ENCODE measurements at places on chromosomes 1 and 21. TPM values are rescaled to one million over a fixed set of nuclear protein-coding genes. Genes with fewer than 3 reads are reported as not detected.

DNA sequence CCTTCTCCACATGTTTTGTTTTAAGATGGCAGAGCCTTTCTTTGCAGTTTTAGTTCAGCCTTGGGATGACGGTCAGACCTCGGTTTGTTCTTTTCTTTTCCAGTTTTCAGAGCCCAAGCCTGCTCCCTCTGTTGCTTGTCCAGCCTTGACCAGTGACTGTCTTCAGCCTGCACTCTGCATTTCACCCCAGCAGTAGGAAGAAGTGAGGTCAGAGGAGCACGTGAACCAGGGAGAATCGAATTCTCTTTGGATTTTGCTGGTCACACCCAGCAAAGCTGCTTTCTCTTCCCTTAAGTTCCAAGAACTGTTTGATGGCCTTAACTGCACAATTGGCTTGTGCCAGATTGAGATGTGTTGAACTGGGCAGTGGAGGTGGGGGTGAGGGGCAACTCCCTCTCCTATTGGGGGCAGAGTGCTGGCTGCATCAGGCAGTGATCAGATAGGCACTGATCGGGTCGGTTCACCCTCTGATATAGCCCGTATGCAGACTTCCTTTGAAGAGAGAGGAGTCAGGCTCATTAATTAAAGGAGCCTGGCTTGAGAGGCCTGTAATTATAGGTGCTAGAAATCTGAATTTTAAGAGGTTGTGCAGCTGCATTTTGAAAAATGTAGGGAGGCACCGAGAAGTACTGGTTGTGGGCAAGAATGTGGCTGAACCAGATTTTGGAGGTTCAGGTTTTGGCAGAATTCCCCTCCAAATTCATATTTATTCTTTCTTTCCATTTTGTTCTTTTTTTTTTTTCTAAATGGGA is 42.4 kb downstream of the PEX14 start:
- DNase-seq = no peak

GRCh38 chr1:228998179-228998578 is 262.9 kb downstream of the RHOU start:
- DNase-seq = no peak

DNA sequence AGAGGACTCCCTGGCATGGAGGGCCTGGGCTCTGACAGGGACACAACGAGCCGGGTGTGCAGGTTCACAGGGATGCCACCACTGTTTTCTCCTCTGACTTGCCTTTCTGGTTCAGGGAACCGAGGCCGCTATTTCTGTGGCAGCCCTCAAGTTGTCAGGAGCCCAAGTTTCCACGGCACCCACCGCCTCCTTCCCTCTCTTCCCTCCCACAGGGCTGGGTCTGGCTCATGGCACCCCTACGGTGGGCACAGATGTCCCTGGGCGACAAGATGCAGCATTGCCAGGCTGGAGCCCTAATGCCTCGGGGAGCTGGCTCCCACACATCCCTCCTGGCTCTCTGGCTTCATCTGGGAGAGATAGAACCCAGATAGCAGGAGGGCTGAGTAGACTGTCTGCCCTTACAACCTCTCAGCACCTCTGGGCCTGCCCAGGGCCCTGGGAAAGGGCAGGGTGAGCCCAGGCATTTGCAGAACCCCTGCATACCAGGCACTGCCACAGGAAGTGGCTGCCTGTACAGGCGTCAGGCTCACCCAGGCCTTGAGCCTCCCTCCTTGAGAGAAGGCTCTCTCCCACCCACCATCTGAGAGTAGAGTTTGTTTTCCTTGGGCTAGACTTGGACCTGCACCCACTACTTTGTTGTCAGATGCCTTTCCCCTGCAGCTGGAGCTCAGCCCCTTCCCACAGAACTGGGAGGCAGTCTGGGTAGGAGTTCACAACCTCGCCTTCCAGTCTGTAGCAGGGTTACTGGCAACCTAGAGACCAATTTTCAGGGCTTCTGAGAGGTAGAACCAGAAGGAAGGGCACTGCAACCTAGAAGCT is 20.5 kb downstream of the KCNC4 start:
- DNase-seq = no peak

GRCh38 chr1:186828611-186829454 is at the start of gene PLA2G4A:
TSS of gene PLA2G4A (plus strand) at chr1:186828949. CDS start at chr1:186854355, 25,406 bp downstream.
- DNase-seq = peak; percentile 56

GRCh38 chr1:67307251-67308060 is at the start of gene IL12RB2:
TSS of gene IL12RB2 (plus strand) at chr1:67307873. CDS start at chr1:67320369, 12,496 bp downstream.
- DNase-seq = no peak

DNA sequence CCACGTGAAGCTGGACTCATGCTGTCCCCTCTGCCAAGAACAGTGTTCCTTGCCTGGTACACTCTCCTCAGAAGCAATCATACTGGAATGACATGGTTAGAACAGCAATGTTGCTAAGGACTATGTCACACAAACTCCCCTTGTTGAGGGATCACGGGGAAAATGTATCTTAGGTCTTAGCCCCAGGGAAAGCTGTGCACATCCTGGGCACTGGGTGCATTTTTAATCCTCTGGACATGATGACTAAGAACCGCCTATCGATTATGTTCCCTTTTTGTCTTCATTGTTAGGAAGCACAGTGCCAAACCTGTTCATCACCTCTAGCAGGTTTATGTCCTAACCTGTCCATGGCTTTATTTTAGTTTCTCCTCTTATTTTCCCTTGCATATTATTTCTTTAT is 115.1 kb downstream of the HIVEP3 start:
- DNase-seq = no peak

DNA sequence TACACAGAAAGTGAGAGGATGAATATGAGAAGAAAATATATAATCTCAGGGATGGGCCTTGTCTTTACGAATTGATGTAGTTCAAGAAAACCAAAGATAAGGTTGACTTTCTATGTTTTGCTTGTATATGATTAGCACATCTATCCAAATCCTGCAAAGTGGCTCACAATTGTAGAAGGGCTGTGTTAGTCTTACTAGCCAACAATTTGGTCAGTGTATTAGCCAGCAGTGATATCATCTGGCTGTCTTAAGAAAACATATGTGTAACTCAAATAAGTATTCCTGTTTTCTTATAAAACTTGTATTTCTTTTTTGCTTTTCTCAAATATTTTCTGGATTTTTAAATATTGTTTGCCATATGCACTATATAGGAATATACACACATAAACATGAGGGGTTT is 5.5 kb downstream of the SDCCAG8 start:
- DNase-seq = no peak

DNA sequence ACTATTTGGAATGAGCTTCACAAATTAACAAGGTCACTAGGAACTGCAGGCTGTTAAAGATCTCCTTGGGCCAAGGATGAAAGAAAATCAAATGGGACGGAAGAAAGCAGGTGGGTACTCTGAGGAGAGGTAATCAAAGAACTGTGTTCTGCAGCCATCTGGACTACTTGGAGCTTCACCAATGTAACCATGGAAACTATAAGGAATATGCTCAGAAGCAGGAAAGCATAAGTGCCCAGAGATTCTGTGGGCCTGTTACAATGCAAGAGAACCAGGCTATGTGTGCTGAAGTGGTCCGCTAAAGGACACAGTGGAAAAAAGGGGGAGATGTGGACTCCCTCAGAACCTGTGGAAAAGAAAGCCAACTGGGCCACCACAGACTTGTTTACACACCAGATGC is 238.5 kb downstream of the PTGER3 start:
- DNase-seq = no peak

DNA sequence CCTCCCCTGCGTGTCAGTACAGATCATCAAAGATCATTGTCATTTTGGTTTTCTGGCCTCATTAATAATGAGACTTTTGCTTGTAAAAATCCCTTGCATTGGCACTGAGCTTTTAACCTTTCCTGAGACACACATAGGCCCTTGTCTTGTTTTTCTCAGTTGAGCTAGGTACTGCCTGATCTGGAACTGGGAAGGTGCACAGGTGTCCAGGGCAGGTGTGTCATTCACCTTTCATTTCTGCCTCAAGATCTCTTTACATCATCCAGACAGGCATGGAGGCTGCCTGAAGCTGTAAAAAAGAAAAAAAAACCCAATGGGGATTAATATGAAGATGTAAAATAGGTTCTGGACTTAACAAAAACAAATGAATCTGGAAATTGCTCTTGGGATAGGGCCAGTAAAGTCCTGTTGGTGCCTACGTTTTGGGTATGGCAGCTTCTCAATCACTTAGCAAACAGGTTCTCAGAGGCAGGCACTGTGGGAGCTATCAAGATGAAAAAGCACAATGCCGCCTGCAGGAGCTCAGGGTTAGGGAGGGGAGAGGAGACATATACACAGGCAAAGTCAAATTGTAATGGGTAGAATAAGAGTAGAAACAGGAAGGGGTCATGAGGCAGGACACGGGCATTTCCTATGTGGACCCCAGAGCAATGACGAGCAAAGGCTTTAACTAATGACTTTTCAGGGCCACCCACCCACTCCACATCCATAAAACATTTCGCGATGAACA is 1.0 kb upstream of the KCNC4 start:
- no peak for DNase-seq

- no peak for DNase-seq
These were observed 10.3 kb downstream of the DONSON start for GRCh38 chr21:33578214-33578613.

DNA sequence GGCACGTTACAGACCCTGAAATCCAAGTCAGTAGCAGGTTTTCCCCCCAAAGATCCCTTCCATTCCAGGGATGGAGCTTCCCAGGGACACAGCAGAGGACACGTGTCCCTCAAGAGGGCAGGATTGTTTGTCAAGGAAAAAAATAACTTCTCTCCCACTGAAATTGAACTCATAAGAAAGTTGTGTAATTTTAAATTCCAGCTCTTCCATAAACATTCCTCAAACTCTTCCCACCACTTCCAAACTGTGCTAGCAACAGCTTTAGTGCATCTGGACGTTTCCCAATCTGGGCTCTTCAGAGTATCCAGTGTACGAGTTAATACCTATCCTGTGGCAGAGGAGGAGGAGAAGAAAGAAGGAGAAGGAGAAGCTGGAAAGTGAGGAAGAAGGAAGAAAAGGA is 79.6 kb downstream of the PSMG1 start:
- no peak for DNase-seq

DNA sequence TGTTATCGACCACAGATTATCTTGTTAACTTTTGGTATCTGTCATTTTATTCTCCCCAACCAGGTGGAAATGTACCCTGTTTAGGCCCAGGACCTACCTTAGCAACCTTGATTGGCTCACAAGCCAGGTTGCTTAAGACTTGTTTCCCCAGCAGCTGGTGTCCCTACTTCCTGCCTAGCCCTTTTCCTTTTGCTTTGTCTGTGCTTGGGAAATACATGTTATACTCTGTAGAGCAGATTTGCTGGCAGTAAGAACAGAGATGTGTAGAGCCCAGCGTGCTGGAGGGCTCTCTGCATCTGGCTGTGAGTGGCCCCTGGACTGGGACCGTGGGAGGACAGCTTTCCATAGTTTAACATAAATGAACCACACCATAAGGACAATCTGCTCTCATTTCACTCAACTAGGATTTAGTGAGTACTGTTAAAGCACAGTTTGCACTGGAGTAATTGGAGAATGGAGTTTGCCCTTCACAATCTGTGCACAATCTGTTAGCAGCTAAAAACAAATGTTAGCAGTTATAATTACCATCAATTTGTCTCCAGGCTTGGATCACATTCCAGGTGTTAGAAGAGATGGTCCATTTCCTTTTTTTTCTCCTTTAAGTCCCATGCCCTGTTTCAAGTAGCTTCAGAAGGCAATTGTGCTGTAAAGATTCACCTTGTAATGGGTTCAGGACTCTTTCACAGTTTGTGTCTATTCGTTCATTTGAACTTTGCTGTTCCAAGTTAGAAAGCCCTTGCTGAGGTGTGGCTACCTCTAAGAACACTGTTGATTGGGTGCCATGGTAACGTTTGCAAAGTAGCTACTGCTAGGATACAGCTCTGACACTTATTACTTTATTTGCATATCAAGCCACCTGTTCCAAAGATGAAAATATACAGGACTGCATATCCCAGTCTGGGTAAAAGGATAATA is at the start of gene APOBEC4:
Gene APOBEC4 (minus strand): TSS at position 770 of the 915 bp plus-strand sequence. CDS start 4,535 bp downstream, outside the sequence.
- no peak for DNase-seq

DNA sequence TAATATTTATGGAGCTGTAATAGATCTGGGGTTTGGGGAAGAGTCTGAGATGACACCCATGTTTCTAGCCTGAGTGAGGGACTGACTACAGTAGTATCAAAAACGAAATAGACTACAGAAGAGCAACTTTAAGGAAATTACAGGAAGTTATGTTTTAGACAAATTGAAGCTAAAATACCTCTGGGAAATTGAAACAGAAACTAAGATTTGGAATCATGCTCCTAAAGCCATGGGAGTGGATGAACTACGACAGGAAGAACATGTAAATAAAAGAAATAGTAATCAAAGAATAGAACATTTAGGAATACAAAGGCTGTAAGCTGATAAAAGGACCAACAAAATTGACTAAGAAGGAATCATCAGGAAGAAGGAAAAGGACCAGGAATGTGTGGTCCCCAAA is 68.9 kb downstream of the KIAA0319L start:
- DNase-seq = no peak

GRCh38 chr1:40948741-40949443 is 30.6 kb upstream of the CTPS1 start:
- no peak for DNase-seq

DNA sequence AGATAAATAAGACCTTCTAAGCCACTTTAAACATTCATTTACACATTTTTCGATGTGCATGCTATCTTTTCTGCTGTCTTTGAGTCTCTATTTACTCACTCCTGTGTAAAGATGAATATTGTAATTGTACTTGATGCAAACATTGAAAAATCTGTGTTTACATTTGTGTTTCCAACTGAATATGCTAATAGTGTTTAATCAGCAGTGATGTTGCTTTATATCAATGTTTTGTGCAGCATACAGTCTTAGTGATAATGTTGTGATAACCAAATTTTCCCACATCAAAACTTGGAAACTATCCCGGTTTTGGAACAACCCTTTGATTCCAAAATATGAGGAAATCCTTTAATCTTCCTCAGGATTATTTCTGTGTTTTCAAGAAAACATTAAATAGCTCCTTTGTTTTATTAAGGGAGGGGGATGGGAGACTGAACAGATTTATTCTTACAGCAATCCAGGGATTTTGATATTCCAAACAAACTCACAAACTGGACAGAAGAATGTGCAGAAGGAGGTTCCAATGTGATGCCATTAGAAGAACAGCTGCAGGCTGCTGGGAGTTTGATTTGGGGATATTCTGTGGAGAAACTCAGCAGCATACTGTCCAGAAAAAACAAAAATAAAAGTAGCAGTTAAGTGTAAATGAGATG is 248.0 kb downstream of the S1PR1 start:
- peak; percentile 55 for DNase-seq

DNA sequence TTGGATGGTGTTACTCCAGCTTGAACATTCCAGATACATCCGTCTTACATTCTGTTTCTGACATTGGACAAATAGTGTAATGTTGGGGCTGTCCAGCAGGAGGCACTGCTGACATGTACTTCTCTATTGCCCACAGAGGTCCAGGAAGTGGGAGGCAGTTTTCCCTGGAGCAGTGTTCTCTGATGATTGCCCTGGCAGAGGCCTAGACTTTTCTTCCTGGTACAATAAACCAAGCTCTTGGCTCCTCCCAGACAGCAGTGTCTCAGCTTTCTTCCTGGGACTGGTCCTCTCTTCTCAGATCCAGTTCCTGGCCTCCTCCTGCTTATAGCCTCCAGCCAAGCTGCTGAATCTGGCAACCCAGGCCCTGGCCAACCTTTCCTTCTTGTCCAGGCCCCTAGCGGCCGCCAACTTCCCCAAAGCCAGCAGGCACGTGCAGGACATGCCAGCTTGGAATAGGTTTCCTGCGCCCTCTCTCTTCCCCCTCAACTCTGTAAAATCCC is 14.9 kb upstream of the IFNLR1 start:
- peak; percentile 83 for DNase-seq

OR6K3 gene
- polyA plus RNA-seq = not detected

SPOCD1 gene
- polyA plus RNA-seq = 0.14 TPM

CR1 gene
- polyA plus RNA-seq = 16.6 TPM

PTAFR gene
- polyA plus RNA-seq = 2.4 TPM

KPRP gene
- polyA plus RNA-seq = not detected
